ENCODE measurements at places on chromosomes 1 and 21.
A peak's percentile ranks its signal among the peaks of the same experiment; 100 is the strongest.

GRCh38 chr1:169681140-169681539 lies 30.3 kb downstream of the SELL start:
- DNase-seq = no peak

DNA sequence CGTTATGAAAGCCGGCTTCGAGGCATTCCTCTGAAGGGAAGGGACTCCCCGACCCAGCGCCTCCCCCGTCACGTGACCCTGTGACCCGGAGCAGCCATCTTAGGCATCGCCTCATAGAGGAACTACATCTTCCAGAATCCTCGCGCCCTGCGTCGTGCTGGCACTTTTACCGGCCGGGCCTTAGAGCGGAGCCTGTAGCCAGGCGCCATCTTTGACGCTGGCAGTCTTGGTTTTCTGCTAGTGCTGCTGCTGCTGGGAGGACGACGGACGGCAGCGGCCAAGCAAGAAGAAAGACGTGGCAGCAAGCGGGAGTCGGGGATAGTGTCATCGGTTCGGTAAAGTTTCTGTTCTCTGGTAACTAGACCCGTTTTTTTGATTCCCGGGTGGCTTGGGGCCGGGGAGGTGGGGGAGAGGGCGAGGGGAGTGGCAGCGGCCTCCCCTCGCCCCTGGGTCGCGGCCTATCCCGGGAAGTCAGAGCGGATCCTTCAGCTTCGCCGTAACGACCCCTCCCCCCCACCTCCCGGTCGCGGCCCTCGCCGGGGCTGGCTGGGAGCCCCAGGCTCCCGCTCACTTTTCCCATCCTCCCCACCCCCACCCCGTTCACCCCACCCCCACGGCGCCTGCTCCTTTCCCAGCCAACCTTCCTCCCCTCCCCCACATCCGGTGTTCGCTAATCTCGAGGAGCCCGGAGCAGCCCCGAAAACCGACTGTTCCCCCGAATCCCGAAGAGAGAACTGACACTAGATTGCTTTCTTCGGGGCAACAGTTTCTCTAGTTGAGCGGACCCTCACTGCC lies at the start of the genes ZBED6 and ZC3H11A:
Gene ZBED6 (plus strand): TSS at position 183 of the 795 bp plus-strand sequence. CDS start 1,900 bp downstream, outside the sequence.
Gene ZC3H11A (plus strand): TSS at position 183 of the 795 bp plus-strand sequence. CDS start 21,448 bp downstream, outside the sequence.
- peak; percentile 100 for DNase-seq

DNA sequence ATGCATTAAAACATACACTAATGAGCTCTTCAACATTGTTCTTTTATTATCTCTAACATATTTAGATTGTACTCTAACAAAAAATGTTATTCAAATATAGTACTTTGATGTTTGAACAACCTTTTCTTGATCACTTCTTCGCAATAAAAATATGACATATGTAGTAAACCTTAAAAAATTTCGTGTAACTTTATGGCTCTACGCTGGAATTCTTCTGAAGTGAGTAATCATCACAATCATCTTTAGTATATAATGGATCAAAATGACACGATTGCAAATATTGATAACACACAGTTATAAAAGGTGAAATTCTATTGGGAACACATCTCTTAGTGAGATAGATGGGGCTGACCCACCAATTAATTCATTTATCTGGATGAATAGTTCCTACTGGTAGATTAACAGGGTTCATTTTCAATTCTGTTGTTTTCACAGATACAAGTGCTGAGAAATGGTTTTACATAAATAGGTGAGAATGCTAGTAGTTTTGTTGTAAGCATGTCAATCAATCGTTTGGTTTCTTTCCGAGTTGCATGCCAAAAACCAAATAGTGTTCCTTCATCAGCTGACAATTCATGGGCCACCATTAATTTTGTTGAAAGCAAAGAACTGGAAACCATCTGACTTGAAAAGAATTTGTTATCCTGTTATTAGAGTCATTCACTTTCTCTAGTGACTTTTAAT lies 1.5 kb upstream of the ZMPSTE24 start:
- DNase-seq = peak; percentile 18

GRCh38 chr1:166695115-166695514 lies 144.2 kb upstream of the POGK start:
- DNase-seq = peak; percentile 86

- DNase-seq = peak; percentile 43
Measured at GRCh38 chr1:41370756-41371420, 9.7 kb downstream of the FOXO6 start.

DNA sequence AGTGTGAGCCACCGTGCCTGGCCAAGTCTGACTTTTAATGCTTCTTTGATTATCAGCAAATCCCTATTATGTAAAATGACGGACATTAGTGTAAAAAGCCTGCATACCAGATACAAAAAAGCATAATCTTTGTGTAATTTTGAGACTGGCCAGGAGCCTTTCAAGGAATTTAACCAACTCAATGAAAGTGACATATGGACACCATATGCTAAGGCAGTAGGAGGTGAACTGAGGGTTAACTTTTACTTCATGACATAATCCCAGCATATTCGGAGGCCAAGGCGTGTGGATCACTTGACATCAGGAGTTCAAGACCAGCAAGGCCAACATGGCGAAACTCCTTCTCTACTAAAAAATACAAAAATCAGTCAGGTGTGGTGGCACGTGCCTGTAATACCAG lies 94.6 kb downstream of the EIF4G3 start:
- peak; percentile 33 for DNase-seq

DNA sequence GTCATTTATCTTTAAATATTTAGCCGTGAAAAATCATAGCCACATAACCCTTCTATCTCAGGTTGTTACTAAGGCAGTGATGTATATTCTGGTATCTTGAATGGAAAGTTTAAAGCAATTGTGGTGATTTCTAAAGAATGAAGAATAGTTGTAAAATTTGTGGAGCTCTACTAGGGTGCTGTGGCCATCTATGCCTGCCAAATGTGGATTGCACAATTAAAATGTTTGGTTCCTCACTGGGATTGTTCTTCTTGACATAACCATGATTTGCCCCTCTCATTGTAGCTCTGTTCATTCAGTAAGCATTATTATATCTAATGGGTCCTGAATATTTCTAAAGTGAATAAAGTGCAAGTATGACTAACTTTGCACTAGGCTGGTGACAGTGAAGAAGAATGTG lies 50.1 kb downstream of the AK4 start:
- DNase-seq = no peak

- DNase-seq = peak; percentile 96
Measured at GRCh38 chr1:29240400-29240837, 4.1 kb downstream of the PTPRU start.

GRCh38 chr1:116268211-116268610 lies 104.8 kb upstream of the ATP1A1 start:
- DNase-seq = no peak

DNA sequence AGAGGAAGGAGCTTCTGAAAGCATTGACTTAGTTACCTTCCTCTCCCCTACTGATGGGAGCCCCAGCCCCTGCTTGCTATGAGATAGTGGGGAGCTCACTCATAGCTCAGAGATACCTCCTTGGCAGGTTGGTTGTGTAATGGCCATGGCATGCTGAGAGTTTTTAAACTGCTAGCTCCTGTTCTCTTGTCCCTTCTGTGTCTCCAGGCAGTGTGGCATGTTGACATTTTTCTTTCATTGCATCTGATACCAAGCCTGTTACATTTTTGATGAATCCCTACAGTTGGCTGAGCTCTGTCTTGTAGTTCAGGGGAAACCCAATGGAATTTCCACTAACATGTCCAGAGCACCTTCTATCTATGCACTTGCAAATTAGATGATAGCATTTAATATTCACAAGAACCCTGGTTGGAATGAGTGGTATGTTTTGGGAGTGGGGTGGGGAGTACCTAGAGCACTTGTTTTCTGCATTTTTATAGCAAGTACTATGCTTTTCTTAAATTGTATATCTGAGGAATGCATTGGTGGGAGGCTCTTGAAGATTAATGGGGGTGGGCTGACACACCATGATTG lies 39.1 kb upstream of the EFCAB14 start:
- DNase-seq = no peak

GRCh38 chr1:67947114-67947513 lies 103.3 kb downstream of the DIRAS3 start:
- no peak for DNase-seq

DNA sequence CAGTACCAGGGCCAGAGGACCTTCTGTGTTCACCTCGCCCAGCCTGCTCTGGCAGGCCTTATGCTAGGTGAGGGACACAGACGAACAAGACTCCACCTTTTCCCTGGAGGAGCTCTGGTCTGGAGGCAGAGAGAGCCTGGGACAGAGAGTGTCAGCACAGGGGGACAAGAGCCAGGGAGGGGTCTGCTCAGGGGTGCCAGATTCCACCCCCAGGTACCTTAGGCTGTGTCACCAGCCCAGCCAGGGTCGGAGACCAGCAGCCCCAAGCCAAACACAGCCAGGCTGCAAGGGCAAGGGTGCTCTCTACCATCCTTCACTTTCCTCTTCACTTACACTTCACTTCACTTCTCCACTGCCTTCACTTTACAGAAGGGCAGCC lies 4.3 kb upstream of the LRP8 start:
- DNase-seq = no peak

DNA sequence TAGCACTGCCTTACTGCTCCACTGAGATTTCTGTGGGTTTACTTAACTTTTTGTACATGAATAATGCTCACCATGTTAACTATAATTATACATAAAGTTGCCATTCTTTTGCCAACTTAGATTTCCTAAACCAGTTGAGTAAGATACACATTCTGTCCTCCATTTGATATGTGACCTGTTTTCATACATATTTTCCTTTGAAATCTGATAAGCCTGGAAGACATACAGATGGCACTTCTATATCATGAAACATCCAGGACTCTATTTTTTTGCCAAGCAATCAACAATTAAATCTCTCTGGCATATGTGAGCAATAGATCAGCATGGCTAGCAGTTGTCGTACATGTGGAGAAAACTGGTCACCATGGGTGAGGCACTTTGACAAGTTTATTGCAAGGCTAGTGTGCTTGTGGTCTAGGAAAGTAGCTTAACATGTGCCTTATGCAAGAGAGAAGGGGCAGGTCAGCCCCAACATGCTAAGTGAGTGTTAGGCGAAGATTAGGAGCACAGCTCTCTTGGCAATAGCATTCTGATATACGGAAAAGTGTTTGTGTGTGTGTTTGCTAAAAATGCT lies 14.2 kb downstream of the PRRX1 start:
- no peak for DNase-seq

GRCh38 chr1:175417316-175417715 lies 224.7 kb upstream of the KIAA0040 start:
- no peak for DNase-seq

DNA sequence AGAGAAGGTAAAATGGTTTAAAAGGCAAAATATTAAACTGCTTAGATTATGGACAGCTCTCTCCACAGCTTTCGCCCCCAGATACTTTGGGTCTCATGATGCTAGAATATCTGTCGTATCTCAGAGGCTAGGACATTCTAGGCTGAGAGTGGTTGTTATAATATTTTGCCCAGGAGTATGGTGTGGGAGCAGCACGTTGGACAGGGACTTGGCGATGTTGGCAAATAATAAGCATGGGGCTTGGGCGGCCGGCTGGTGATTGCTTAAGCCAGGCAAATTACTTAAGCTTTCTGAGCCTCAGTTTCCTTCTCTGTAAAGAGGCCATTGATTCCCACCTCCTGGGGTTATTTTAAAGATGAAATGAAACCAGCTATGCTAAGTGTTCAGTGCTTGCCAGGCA lies 133.2 kb downstream of the ROR1 start:
- no peak for DNase-seq

Measured in NCI-H82 (cell line).